Forelimb muscle (tissue), 1 donor: ENCODE measurements at places on chromosomes 7 and 10. TPM values are rescaled to one million over a fixed set of nuclear protein-coding genes. Genes with fewer than 3 reads are reported as not detected.

Gene TMEM236
- polyA plus RNA-seq, result 0.46 TPM

- DNase-seq, result no peak
Measured at GRCh38 chr7:35512716-35513115, 182.2 kb downstream of the HERPUD2 start.

- DNase-seq, result no peak
Measured at GRCh38 chr7:158512869-158513268, 74.8 kb downstream of the PTPRN2 start.

GRCh38 chr7:70788276-70788675 lies 343.7 kb upstream of the GALNT17 start:
- no peak for DNase-seq

DNA sequence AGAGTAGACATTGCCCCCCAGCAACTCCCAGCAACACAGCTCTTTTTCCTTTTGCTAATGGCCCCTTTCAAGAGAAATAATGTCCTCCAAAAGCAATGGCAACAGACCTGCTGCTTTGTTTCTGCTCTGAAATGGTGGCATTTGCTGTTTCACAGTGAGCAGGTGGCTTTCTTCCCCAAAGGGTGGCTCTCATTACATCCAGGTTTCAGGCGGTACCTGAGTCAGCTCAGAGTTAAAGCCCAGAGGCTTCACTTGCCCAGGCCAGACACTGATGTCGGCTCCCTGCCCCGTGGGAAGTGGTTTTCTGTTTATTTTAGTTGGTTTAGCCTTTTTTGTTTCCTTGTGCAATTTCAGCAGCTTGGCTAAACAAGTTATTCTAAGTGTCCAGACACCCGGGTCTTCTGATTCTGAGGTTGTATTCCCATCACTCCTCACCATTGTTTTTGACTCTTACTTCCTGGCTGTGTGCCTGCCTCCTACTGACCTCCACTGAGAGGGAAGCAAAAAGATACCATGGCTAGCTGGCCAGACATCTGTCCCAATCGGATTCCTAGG lies 7.8 kb upstream of the ATOH7 start:
- no peak for DNase-seq

Gene OR2A5
- not detected for polyA plus RNA-seq

Gene ASAH2
- polyA plus RNA-seq, result 1.8 TPM

Gene PPP1R3C
- polyA plus RNA-seq, result 161 TPM

Gene OPN4
- polyA plus RNA-seq, result 1.9 TPM

DNA sequence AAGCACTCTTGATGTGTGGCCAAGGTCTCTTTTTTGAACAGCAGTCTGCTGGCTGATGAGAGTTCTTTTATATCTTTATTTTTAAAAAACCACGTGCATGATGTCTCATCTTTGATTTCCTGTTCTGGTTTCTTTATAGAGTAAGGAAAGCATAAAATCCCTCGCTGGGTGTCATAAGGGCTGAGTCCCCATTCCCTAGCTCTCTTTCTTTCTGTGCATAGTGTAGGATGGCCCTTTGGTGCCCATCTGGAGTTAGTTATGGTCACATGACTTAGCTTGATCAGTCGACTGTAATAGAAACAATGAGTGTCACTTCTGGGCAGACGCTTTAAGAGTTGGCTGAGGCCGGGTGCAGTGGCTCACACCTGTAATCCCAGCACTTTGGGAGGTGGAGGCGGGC lies 38.5 kb downstream of the GHRHR start:
- DNase-seq, result no peak

DNA sequence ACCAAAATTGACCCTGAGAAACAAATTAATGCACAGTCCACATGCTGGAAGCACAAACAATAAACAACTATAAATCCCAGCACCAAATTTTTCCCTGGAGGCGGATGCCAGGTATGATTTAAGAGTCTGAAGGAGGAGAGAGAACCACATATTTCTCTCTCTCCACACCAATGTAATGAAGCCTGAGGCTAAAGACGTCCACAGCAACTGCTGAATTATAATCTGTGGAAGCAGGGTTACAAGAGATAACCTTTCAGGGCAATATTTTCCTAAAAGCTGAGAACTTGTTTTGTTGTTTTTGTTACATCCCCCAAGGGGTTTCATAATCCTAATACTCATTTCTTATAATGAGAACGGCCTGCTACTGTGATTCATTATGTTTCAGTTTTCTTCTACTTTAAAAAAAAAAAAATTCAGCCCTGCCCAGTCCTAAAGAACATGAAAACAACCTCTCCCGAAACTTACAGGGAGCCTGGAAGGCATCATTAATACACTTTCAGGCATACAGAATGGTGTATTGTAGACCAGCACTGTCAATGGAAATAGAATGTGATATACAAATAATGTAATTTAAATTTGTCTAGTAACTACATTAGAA lies 48.5 kb upstream of the ABLIM1 start:
- no peak for DNase-seq

- DNase-seq, result no peak
Measured at GRCh38 chr7:36273836-36274235, 115.8 kb upstream of the ANLN start.

Gene ZNF239
- 6.6 TPM for polyA plus RNA-seq

Gene TMEM229A
- not detected for polyA plus RNA-seq

Gene PDK4
- 12.9 TPM for polyA plus RNA-seq

DNA sequence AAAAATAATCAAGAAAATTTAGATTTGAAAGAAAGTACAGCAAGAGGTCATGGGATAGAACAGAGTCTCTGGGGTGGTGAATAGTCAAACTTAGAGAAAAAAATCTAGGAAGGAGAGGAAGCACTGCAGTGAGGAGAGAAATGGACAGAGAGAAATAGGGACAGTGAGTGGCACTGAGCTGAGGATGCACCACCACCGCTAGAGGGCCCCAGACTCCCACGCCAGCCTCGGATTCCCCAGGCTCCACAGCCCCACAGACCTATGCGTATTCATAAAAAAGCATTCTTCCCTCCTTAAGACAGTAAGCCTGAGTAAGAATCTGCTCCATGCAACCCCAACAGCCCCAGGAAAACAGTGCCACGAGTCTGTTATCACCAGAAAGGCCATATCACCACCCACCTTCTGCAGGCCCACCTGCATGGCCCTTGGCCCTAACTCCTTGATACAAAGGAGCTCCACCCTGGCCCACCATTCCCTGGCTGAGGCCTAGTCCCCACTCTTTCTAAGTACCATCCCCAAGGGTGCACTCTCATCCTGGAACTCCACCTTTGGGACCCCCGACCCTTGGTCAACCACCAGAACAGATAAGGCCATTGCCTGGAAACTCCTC lies 91.0 kb downstream of the ALOX5 start:
- DNase-seq, result no peak

Gene SH3PXD2A
- polyA plus RNA-seq, result 72.7 TPM

- DNase-seq, result no peak
Measured at GRCh38 chr7:5231116-5231515, 41.1 kb downstream of the WIPI2 start.

GRCh38 chr7:27647046-27647445 lies 15.6 kb downstream of the HIBADH start:
- no peak for DNase-seq

- no peak for DNase-seq
Measured at GRCh38 chr10:79112881-79113431, 44.2 kb downstream of the ZMIZ1 start.
